Activated CD4-positive, alpha-beta T cell treated with anti-CD3 and anti-CD28 coated beads, Interleukin-2, amount 50 U/mL, for 24 hours (primary cell): ENCODE measurements at places on chromosomes 2 and 18.
A peak's percentile ranks its signal among the peaks of the same experiment; 100 is the strongest.

GRCh38 chr2:233331536-233331935 lies 22.8 kb upstream of the DGKD start:
- DNase-seq, result peak; percentile 33

- no peak for DNase-seq
These were observed 45.2 kb upstream of the NOSTRIN start for GRCh38 chr2:168757223-168757622.

DNA sequence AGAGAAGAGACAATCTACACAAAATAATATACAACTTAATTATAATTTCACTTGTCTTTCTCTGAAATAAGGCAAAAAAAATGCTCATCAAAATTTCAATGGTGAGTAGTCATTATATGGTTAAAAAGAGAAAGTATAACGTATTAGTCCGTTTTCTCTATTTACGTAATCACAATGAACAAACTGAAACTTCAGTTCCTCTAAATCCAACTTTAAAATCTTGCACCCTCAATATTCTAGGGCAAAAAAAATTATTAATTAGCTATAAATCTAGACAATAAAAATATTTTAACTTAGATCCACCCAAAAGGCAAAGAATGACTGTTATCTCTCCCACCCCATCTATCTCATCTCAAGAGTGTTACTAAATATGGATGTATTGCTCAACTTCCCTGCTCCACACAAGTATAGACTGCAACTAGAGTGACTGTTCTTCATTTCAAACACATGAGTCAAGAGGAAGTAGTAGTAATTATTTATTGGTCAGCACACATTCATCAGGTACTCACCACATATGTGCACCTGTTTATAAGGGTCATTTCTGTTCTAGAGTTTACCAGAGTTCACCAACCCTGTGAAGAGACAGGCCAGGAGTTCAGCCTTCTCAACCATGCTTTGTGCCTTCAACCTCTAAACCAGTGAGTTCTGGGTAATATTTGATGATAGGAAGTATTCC lies 36.4 kb downstream of the STK39 start:
- DNase-seq, result no peak

DNA sequence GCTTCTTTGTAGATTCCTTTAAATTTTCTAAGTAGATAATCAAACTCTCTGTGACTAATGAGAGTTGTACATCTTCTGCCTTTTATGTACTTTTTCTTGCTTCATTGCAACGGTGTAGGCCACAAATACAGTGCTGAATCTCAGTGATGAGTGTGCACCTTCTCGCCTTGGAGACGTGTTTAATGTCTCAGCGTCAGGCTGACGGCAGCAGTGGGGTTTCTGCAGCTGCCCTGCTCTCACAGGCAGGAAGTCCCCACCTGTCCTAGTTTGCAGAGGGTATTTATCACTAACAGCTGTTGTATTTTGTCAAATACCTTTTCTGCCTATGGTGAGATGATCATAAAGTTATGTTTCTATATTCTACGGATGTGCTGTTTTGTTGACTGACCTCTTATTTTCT lies 13.3 kb downstream of the AGXT start:
- no peak for DNase-seq

- DNase-seq, result no peak
These were observed 212.2 kb downstream of the XIRP2 start for GRCh38 chr2:167100506-167100905.

DNA sequence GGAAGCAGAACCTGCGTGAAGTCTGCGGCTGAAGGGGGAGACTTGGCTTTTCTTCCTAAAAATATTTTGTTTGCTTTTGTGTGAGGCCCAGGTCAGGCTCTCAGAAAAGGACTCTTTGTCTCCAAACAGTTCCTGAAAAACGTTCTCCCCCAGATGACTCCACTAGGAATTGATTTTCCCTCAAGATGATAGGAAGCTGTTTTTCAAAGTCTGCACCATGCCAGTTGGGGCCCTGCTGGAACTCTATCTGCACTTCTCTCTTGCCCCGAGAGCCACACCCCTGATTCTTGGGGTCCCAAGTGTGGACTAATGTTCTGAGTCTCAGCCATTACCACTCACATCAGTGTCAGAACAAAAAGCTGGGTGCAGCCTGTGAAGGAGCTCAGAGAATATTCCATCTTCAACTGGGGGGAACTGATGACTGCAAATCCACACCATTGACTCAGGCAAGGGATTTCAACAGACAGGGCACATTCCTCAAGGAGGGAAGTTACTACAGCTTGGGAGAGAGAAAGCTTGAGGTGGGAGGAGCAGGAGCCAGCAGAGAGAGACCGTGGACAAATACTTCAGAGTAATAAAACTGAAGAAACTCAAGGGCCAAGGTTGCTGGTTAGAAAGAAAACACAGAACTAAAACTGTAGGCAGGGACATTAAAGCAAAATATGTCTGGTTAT lies 768.3 kb downstream of the RNF144A start:
- no peak for DNase-seq

DNA sequence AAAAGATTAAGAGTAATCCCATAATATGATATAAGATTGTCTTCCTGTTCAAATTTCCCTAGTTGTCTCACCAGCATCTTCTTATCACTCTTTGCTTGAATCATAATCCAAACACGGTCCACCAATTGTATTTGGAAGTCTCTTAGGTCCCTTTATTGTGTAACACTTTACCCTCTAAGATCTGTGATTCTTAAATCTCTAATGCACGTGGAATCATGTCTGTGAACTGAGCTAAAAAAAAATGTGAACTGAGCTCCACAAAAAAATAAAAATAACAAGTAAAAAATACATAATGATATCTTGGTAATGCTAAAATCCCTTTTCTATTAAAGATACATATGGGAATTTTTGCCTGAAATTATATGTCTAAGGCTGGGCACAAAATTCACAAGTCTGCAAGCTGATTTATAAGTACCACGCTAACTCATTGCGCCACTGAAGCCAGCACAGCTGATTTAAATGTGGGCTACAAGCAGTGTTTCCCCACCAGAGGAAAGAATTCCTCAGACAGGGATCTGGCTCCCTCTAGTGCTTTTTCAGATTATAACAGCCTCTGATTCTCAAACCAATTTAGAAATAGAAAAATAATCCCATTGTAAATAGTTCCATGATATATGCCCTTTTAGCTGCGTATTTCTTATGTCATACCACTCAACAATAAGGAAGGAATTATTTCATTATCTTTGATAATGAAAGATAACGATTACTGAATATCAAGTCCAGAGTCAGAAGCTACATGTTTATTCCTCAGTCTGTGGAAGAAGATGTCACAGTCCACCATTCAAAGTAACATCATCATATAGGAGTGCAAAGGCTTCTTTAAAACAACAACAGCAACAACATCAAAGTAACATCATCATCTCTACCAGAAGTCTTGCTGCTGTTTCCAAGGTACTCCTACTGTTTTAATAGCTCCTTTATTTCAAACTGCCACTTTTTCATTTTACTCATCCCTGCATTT lies 22.9 kb downstream of the RBM43 start:
- no peak for DNase-seq

DNA sequence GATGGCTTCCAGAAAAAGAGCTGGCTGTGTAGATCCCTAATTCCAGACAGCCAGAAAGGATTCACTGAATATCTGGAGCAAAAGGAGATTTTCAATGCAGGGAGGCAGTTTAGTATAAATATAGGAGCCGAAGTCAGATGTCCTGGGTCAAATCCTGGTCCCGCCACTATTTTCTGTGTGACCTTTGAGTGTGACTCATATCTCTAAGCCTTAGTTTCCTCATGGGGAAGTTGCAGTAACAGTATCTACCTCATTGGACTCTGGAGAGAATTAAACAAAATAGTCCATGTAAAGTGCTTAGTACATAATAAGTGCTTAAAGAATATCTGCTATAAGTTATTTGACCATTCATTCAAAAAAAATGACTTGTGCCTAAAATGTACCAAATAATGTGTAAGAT lies 52.1 kb upstream of the ITGA6 start:
- DNase-seq, result no peak

DNA sequence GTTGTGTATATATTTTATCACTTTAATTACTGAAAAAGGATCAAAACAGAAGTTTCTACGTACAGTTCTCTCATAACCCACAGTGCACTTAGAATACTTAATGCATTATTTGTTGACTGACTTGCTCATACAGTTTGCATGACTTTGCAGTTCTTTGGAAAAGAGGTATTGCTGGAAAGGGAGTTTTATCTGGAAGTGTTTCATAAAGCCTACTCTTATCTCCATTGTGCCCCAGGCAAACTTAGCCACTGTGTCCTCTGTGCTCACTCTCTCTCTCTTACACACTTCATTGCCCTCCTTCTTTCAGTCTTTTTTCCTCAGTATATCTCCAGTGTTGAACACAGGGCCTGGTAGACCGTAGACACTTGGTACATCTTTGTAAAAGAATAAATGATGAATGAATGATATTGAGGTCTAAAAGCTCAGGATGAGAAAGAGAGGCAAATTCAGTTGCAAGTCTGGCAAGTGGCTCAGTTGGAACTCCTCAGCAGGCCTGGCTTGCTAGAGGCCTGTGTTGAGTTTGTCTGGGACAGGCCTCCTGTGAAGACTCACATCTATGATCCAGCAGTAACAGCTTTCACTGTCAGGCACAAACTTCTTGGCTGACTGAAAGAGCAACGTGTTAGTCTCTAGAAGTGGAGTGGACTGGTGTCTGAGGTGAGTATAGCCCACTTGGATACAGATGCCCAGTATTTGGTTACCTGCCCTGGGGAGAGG lies 56.1 kb downstream of the SETBP1 start:
- no peak for DNase-seq

DNA sequence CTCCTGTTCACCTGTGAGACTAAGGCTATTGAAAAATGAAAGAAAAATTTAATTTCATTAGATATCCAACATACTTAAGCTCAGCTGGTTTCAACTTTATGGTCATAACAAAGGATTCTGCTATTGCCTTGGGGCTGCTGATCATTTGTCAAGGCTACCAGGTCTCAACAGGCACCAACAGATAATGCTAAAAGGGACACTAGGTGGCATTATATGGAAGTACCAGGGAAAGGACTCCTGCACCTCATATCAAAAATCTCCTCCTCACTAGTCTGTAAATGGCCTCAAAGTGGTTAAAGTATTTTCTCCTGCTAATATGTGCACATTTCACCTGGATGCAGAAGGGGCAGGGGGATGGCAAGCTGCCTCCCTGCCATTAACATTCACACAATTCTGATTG lies 167.9 kb upstream of the REG3A start:
- no peak for DNase-seq

- DNase-seq, result no peak
These were observed 72.3 kb downstream of the FMNL2 start for GRCh38 chr2:152407204-152407721.

DNA sequence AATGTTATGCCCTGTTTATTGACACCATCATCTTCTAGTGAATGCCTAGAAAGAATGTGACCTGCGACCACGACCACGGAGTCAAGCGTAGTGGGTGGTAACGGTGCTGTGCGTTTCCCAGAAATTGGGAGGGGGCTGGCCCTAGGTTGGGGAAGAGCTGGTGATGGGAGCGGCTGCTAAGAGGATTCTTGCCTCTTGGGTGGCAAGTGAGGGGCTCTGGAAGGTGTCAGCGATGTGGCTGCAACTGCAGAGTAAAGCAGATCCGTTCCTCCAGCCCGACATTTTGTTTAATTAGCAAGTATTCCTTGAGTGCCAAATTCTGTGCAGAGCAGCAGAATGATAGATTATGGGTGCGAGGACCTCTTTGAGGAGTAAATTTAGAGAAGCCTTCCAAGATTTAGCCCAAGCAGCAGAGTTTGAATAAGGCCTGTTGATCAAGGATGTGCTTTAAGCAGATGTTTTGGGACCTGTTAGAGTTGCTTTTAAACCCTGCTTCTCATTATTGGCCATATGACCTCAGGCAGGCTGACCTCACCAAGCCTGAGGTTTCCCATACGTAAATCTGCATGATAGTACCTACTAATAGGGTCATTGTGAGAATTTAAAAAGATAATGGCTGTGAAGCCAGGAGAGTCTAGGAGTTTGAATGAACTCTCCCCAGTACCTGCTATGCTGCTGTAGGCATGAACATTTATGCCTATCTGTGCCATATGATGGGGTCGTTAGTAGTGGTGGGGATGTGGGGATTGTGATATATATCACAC lies 287.7 kb downstream of the PTGR3 start:
- no peak for DNase-seq

DNA sequence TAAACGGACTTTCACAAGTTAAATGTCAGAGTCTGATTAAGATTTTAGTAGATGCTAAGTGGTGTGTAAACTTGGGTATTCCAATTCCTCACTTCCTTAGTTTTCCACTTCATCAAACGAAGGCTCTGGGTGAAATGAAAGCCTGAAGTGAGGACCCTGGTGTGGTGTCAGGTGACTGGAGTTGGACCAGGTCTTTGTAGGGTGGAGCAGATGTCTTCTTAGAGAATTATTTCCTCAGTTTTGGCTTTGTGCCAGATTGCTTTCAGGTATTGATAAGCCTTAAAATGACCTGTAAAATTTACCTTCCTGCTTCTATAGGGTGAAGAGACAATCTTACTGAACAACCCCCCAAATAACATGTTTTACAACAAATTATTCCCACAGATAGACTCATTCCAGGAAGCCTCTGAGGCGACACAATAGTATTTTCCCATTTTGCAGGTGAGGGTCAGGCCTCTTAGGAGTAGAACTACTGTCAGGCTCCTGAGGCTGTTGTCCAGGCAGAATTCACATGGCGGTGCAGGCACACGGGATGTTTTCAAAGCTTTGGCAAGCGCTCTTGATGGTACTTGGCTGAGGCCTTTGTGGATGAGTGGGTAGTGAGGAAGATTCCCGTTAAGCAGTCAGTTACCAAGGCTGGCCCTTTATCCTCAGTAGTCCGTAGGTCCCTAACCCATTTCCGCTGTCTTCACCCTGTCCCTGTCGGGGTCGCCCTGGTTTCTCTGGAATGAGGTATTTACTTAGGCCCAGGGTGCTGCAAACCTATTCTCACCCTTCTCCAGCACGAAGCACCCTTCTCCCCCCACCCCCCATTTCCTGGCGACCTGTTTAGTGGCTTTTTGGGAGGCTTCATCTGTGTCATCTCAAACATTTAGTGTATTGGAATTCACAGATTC lies 6.6 kb downstream of the RPS7 start:
- no peak for DNase-seq

GRCh38 chr2:39724828-39725144 lies 54.3 kb downstream of the THUMPD2 start:
- no peak for DNase-seq

DNA sequence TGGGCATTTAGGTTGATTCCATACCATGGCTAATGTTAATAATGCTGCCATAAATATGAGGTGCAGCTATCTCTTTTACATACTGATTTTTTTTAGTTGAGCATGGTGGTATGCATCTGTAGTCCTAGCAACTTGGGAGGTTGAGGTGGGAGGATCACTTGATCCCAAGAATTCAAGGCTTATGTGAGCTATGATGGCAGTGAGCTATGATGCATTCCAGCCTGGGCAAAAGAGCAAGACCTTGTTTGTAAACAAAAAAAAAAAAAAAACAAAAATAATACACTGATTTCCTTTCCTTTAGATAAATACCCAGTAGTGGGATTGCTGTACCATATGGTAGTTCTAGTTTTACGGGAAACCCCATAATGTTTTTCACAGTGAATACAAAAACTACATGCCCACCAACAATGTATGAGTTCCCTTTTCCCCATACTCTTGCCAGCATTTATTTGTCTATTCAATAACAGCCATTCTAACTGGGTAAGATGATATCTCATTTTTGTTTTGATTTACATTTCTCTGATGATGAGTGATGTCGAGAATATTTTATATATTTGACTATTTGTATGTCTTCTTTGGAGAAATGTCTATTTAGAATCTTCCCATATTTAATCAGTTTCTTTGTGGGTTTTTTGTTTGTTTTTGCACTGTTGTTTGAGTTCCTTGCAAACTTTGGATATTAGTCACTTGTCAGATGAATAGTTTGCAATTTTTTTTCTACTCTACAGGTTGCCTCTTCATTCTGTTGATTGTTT lies 281.0 kb upstream of the KYNU start:
- DNase-seq, result no peak
